ENCODE measurements at places on chromosomes 1 and 21.

GRCh38 chr1:100584761-100585745 is 47.1 kb downstream of the GPR88 start:
- no peak for DNase-seq

- DNase-seq = no peak
Observed at GRCh38 chr1:199307496-199308264, 668.8 kb downstream of the PTPRC start.

GRCh38 chr1:246210756-246211155 is 296.3 kb downstream of the SMYD3 start:
- peak; percentile 83 for DNase-seq

GRCh38 chr1:198122693-198123092 is 34.1 kb upstream of the NEK7 start:
- no peak for DNase-seq

DNA sequence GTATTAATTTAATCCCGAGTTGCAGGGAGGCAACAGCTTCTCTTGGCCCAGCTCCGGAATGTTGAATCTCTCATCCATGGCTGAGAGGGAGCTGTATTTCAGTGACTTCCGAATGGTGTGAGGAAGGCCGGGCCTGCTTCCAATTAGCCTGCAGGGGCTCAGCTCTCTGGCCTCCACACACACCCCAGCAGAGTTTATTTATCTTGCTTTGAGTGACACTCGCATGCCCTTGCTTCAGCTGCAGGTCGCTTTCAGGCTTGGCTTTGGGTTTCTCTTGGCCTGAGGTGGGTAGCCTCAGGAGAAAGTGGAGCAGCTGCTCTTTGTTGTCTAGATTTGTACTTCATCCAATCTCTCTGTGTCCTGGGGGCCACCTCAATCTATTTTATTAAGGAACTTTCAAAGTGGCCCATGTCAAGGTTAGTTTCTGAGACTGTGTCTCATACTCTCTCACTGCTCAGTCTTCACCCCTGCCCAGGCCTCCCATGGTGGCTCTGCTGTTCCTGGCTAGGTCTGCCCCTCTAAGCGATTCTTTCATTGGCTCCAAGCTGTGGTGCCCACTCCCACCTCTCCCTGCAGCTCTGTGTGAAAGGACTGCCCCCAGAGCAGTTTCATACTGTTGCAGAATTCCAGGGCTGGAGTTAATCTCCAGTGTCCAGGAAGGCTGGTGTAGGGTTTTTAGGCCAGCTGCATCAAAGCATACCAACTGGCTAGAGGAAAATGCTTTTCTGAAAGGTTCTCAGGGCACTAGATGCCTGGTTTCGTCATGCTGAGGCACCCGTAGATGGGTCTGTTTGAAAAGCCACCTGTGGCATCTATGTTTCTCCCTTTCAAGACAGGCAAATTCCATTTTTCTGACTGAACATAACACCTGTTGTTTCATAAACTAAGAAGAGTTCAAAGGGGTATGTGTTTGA is 153.5 kb downstream of the PLXNA2 start:
- DNase-seq = peak; percentile 12

DNA sequence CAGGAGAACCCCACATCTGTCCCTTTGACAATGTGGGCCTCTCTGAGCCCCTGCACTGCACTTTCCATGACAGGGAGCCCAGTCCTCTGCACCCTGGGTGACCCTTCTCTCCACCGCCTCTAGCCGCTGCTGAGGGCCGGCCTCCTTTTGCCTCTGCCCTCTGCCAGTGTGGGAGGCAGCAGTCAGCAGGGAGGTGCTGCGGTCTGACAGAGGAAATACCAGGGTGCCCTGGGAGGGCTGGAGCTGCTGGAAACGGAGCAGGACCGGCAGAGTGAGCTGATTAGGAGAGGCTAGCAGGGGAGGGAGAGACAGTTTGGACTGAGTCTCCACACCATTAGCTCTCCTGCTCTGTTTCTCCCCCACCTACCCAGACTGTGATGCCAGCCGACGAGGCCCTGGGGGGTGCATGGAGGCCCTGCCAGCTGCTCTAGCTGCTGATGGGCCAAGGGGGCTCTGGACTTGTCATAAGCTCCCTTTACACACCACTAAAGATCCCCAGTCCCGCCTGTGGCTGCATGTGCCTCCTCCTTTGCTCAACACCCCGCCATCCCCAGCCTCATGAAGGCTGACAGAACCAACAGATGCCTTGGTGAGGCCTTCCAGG is 171.1 kb upstream of the KLHDC7A start:
- DNase-seq = no peak
